ENCODE measurements at places on chromosomes 7 and 10.

- no peak for DNase-seq
Measured at GRCh38 chr7:133919810-133920209, 207.3 kb upstream of the LRGUK start.

- no peak for DNase-seq
Measured at GRCh38 chr7:44667190-44667589, 60.8 kb downstream of the OGDH start.

DNA sequence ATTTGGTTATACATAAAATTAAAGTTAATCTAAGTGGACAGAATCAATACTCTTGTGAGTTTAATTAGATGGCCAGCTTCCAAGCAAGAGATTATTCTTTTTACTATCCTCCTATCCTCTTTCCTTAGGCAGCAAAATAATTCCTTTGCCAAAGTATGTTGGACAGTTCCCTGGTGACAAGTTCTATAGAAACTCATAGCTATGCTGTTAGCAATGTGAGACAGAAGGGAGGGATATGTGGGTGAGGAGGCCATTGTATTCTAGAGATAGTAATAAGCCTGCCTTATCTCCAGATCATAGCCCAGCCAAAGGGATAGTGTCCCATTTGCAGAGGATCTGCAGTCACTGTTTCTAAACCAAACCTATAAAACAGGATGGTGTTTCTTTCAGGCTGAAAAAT lies 181.6 kb upstream of the HDAC9 start:
- DNase-seq = no peak

- no peak for DNase-seq
Measured at GRCh38 chr10:24721229-24722106, 2.2 kb downstream of the ARHGAP21 start.

- no peak for DNase-seq
Measured at GRCh38 chr7:113247198-113247597, 128.8 kb upstream of the SMIM30 start.

DNA sequence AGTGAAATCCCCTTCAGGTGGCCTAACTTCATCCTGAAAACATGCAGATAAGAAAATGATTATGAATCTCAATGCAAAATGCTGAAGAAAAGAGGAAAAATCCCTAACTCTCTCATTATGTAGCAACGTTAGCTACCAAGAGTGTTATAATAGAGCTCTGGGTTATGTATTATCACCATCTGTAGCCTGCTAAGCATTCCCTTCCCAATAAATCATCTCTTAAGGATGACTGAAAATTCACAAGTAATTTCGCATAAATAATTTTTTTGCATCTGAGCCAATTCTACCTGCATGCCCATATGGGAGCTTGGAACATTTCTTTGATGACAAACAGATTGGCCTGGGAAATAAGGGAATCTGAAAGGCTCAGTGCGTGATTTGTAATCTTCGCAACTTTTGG lies 216.1 kb downstream of the HTR7 start:
- DNase-seq = no peak

DNA sequence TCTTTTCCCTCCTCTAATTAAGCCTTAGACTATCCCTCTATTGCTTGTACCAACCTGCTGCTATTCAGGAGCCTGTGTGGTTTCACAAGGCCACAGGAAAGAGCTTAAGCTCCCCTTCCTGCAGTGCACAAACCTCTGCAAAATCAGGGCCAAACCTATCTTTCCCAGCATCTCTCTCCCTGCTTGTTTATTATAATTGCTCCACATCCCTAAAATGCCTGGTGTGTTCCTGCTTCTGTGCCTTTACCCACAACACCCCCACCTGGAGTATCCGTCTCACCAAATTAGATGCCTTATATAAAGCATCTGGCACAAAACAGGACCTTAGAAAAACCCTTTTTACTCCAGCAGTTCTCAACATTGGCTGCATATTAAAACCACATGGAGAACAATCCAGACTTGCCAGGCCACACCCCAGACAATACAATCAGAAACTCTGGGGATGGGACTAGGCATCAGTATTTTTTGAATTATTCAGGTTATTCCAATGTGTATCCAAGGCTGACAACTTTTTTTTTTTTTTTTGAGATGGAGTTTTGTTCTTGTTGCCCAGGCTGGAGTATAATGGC lies 16.7 kb downstream of the SEC31B start:
- no peak for DNase-seq

- DNase-seq = no peak
Measured at GRCh38 chr7:114956702-114957101, 34.8 kb downstream of the MDFIC start.

DNA sequence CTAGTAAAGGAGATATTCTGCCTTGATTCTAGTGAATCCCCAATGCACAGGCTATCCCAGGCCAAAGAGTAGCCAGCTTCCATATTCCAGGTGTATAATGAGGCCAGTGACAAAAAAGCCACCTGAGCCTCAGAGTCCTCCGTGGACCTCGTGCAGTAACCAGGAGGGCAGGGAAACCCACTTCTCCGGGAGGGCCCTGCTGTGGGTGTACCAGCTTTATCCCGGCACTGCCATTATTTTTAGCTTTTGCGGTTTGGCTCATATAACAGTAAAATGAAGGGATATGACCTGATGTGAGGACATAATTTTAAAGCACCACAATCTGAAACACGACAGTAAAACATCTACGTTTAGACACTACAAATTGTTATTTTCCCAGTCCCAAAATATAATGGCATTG lies 109.0 kb downstream of the SVIL start:
- no peak for DNase-seq

GRCh38 chr10:104931612-104932134 lies 290.6 kb downstream of the SORCS3 start:
- no peak for DNase-seq

DNA sequence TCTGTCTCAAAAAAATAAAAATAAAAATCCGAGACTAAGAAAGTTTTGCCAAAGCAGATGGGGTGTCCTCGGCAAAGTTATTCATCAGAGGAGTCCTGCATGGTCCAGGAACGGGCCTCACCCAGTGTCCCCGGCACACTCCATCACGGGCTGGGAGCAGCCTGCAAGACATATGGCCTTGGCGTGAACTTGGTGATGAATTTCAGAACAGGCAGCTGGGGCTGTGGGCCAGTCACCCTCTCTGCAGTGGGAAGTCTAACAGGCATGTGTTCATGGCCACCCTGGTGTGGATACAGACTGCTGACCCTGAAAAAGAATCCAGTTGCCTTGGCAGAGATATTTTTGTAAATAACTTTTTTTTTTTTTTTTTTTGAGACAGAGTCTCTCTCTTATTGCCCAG lies 34.7 kb downstream of the NPTX2 start:
- DNase-seq = no peak

GRCh38 chr10:92914478-92915325 lies 66.4 kb downstream of the EXOC6 start:
- DNase-seq = peak; percentile 49

GRCh38 chr7:12703881-12704280 lies 16.4 kb downstream of the ARL4A start:
- DNase-seq = no peak

DNA sequence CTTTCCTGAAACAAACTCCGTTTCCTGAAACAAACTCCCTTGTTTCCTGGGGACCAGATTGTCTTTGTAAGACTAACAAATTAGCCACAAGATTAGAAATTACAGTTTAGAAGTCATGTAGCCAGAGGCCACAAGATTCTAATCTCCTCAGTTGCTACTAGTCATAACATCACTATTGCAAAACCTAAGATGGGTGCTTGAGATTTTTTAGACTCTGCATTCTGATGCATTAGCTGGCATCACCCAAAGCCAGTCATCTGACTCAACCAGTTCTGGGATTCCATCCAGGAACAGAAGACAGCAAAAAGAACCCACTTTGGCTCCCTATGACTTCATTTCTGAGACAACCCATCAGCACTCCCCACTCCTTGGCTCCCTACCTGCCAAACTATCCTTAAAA lies 367.9 kb upstream of the MBL2 start:
- no peak for DNase-seq

- DNase-seq = no peak
Measured at GRCh38 chr7:139889186-139889871, 60.3 kb downstream of the TBXAS1 start.

DNA sequence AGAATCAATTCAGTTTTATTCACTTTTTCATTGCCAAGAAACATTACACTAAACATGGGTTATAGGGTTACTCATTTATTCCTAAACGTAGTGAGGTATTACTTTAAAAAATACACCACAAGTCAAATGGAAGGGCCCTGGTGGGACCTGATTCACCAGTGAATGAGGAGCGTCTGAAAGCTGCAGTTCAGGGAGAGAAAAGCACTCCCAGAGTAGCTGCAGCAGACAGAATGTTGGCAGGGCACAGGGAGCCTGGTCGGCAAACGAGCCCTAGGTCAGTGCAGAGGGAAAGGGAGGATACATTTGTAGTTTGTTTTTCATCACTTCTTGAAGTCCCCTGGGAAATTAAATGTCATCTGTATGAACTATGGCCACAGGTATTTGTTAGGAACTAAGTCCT lies 361.7 kb upstream of the ETV1 start:
- DNase-seq = no peak

- no peak for DNase-seq
Measured at GRCh38 chr10:21130683-21131442, 233.8 kb upstream of the NEBL start.

- no peak for DNase-seq
Measured at GRCh38 chr7:3916146-3916545, 615.1 kb downstream of the SDK1 start.

GRCh38 chr10:126921974-126922525 lies 16.8 kb downstream of the DOCK1 start:
- DNase-seq = no peak

GRCh38 chr10:124380256-124380995 lies 38.3 kb downstream of the OAT start:
- DNase-seq = no peak

DNA sequence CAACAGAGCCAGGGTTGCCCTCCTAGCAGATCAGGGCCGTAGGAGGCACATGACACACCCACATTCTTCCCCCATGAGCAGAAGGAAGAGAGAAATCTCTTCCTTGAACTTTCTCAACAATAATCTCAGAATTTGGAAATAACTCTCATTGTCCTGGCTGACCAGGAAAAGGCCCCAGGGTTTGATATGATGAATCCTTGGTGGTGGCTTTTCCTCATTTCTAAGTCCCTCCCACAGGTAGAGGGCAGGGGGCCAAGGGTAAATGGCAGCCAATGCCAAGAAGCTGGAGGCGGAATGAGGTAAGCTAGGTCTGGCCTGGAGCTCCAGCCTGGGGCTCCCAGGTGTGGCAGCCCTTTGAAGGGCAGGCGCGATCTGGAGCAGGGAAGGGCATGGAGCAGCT lies 67.8 kb downstream of the GRB10 start:
- DNase-seq = no peak

DNA sequence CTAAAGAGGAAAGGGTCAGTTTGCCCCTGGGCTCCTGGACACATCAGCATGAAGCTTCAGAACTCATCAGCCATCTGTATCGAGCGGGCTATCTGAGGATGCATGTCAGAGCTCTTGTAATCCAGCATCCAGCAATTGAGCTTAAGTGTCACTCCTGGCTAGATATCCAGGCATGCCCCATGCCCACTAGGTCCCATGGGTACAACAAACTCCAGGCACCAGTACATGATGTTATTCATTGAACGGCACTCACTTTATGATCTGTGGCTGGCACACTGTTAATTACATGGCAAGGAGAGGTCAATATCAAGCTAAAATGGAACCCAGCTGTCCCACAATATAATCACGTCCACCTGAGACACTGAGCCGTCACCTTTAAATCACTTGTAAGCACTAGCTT lies 274.2 kb downstream of the ELMO1 start:
- no peak for DNase-seq

DNA sequence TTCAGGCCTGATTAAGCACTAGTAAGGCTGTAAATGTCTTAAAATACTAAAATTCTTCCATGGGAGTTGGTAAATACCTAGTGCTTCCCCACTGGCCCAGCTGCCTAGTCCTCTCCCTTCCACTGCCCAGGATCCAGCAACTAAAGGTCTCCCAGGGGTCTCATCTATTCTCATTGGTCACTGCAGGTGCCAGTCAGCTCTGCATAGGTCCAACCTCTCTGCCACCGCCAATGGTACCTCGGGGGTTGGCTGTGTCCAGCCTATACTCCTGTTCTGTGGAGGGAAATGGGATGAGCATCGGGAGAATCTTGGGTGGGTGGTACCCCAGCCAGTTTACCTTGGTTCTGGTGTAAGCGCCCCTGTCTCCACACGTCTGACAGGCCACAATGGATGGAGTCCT lies 6.1 kb upstream of the CREB5 start:
- no peak for DNase-seq

- DNase-seq = no peak
Measured at GRCh38 chr10:87053111-87053510, 33.0 kb downstream of the FAM25A start.

DNA sequence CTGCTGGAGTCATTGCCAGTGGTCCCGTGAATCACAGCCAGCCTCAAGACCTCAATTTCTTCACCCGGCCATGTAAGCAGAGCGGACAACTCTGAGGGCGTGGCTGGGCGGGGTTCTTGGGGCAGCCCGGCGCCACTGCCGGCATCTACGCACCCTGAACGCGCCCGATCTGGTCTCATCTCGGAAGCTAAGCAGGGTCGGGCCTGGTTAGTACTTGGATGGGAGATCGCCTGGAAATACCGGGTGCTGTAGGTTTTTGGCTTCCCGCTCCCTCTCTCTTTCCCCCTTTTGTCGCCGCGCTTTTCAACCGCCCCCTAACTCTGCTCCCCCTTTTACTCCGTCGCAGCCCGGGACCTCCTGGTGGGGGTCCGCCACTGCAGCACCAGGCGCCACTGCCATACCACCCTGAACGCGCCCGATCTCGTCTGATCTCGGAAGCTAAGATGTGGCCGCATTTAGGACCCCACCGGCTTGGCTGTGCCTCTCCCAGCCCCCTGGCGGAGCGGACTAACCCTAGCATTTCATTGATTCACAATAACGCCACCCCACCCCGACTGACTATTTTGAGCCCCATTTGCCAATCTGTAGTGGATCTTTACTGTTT lies 25.3 kb downstream of the GARIN1A start:
- DNase-seq = peak; percentile 70

DNA sequence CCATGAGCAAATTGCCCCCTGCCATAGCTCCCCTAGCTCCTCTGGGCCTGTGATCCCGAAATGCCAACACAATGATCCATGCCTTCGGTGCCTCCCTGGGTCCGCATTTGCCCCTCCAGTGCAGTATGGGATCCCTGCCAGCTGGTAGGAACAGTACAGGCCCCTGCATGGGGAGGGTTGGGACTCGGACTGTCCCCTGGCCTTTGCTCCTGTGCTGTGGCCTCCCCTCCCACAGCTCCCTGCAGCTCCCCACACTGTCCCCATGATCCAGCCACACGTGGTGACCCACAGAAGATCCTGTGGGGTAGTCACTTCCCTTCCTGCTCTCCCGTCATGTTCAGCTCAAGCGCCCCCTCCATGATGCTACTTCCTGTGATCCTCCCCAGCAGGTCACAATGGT lies 140.3 kb downstream of the MAPK8 start:
- DNase-seq = peak; percentile 19

GRCh38 chr7:135291809-135292253 lies 58.2 kb downstream of the STRA8 start:
- DNase-seq = no peak

- DNase-seq = no peak
Measured at GRCh38 chr7:80359476-80359875, 152.4 kb downstream of the GNAT3 start.
